ENCODE measurements at places on chromosomes 4 and X.

- DNase-seq: no peak
These were observed 2.3 kb downstream of the FHDC1 start for GRCh38 chr4:152938237-152938947.

DNA sequence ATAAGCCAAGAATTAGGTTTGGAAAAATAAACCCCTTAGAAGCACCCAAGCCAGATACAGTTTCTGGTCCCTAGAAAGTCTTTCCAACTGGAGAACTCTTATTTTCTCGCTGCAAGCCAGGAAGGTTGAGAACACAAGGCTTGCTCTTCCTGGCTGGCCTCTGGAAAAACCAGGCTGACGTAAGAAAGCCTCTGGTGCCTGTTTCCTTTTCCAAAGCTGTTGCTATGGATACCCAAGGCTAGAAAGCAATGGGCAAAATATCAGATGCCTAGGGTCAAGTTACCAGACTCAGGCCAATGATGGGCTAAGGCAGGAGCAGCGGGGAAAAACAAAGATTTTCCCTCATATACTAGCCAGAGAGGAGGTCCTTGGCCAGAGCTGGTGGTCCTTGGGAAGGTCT, 281.6 kb downstream of the KLHL13 start:
- no peak for DNase-seq

GRCh38 chrX:149720021-149720689, 8.3 kb downstream of the MAGEA11 start:
- DNase-seq: no peak

DNA sequence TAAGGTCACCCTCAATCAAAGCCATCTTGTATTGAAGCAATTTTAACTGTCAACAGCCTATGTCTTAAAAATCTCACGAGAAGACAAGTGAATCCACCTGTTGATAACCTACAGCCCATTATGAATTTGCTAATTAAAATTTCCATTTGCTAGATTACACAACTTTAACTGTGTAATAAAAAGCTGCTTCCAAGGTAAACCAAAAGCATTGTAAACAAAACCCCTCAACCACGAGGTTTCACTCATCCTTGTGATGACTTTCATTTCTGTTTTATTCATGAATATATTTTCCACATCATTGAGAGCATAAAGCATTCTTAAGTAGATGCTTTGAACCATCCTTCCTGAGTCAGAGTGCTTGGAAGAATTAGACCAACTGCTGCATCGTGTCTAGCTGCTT, 217.5 kb upstream of the GYPA start:
- DNase-seq: no peak

- no peak for DNase-seq
These were observed 158.8 kb downstream of the AFAP1 start for GRCh38 chr4:7780751-7781348.

GRCh38 chr4:7243609-7244330, 51.4 kb downstream of the SORCS2 start:
- no peak for DNase-seq

- no peak for DNase-seq
These were observed 34.4 kb upstream of the ZFP42 start for GRCh38 chr4:187961171-187961570.

- no peak for DNase-seq
These were observed 40.1 kb upstream of the LRPAP1 start for GRCh38 chr4:3572363-3572762.

- no peak for DNase-seq
These were observed 93.3 kb downstream of the NAA11 start for GRCh38 chr4:79232540-79232939.

DNA sequence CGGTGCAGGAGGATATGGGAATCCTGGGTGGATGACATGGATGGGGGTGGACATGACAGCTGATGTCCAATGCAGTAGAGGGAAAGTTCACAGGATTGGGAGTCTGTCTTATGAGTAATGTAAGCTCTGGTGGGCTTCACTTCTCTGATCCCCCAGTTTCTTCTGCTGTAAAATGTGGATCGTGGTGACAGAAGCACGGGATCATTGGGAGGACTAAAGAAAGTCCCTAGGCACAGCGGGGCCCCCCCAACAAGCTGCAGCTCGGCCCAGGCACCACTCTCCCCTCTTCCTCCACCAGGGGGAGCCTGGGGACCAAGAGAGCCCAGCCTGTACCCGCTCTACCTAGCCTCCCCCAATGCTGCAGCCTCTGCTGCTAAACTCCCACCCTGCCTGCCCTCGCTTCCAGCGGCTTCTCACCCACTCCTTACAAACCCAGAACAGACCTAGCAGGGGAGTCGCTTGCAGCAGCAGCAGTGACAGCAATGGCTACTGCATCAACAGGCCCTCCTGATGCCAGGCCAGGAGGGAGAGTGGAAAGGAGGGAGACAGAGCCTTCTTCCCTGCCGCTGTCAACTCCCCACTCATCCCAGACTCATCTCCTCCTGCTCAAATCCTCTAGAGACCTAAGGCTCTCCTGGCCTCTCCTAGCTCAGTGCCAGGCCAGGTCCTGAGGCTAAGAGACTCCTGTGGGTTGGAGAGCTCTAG, 36.1 kb upstream of the IQSEC2 start:
- DNase-seq: peak; percentile 22

- DNase-seq: no peak
These were observed 25.9 kb downstream of the ENPEP start for GRCh38 chr4:110501826-110502225.

GRCh38 chrX:118189628-118190027, 73.0 kb upstream of the KLHL13 start:
- DNase-seq: no peak

- DNase-seq: no peak
These were observed 163.2 kb downstream of the ANK2 start for GRCh38 chr4:113212613-113213012.

DNA sequence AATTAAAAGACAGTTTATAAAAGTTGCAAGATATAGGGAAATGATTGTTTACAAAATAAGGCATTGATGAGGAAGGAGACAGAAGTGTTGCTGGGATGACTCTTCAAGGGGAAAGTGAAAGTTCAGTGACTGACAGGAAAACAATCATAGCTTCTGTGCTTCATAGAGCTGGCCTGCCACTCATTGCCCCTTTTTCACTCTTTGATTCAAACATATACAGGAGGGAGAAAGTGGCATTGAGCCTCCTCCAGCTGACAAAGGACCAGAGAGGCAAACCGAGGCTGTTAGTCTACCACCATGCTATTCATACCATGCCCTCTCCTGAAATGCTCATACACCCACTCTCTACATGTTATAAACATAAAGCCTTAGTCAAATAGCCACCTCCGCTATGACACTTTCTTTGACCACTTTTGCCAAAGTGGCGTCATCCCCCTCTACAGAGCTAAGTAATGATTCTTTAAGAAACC, 79.2 kb upstream of the ATOH1 start:
- DNase-seq: no peak

GRCh38 chr4:41232406-41232805, 18.1 kb upstream of the APBB2 start:
- DNase-seq: no peak

All from stimulated activated CD8-positive, alpha-beta memory T cell treated with anti-CD3 and anti-CD28 coated beads, Interleukin-15, amount 100 ng/mL, for 4 hours (primary cell).